ENCODE measurements at places on chromosomes 16 and 17. TPM values are rescaled to one million over a fixed set of nuclear protein-coding genes. Genes with fewer than 3 reads are reported as not detected.

The C1QTNF1 gene
- not detected for total RNA-seq

The NKD1 gene
- total RNA-seq = under 0.01 TPM

The SCN4A gene
- total RNA-seq = 0.37 TPM

The NME1 gene
- 280 TPM for total RNA-seq

The TBC1D28 gene
- not detected for total RNA-seq

The EVPLL gene
- total RNA-seq = not detected

The MEFV gene
- total RNA-seq = not detected

The KCTD19 gene
- 0.49 TPM for total RNA-seq

The NOXO1 gene
- total RNA-seq = not detected

The PRPSAP1 gene
- 49.0 TPM for total RNA-seq

The TMEM114 gene
- not detected for total RNA-seq

The SEPTIN1 gene
- not detected for total RNA-seq

The P2RX1 gene
- total RNA-seq = not detected

The KRT33B gene
- total RNA-seq = not detected

The UQCRC2 gene
- 19.4 TPM for total RNA-seq

The TMED6 gene
- total RNA-seq = 4.1 TPM

The CDR2L gene
- 33.6 TPM for total RNA-seq

The ZSCAN10 gene
- not detected for total RNA-seq

The TNFRSF13B gene
- total RNA-seq = not detected

The SMYD4 gene
- total RNA-seq = 4.7 TPM

The MIEN1 gene
- 63.2 TPM for total RNA-seq

The MYH2 gene
- not detected for total RNA-seq

The TMEM92 gene
- 1.9 TPM for total RNA-seq

The HBM gene
- total RNA-seq = not detected

The STAT5A gene
- not detected for total RNA-seq

The ENPP7 gene
- not detected for total RNA-seq

The RHOT1 gene
- total RNA-seq = 47.6 TPM

The SPN gene
- total RNA-seq = not detected

The GPATCH8 gene
- 8.6 TPM for total RNA-seq

The KRTAP2-1 gene
- total RNA-seq = not detected

The COPRS gene
- 154 TPM for total RNA-seq

The CDH13 gene
- total RNA-seq = not detected

Measured in Caki2 (cell line).